ENCODE measurements at places on chromosomes 4 and X. TPM values are rescaled to one million over a fixed set of nuclear protein-coding genes. Genes with fewer than 3 reads are reported as not detected.

Gene TMPRSS11E
- total RNA-seq: 0.41 TPM

Gene SRPX
- 60.1 TPM for total RNA-seq

Gene C1QTNF7
- total RNA-seq: not detected

Gene SMR3B
- total RNA-seq: not detected

Gene NWD2
- total RNA-seq: not detected

Gene NSG1
- 10.6 TPM for total RNA-seq

Gene FAT1
- total RNA-seq: 590 TPM

GRCh38 chrX:121671649-121672048 is 624.2 kb downstream of the GLUD2 start:
- no peak for DNase-seq

DNA sequence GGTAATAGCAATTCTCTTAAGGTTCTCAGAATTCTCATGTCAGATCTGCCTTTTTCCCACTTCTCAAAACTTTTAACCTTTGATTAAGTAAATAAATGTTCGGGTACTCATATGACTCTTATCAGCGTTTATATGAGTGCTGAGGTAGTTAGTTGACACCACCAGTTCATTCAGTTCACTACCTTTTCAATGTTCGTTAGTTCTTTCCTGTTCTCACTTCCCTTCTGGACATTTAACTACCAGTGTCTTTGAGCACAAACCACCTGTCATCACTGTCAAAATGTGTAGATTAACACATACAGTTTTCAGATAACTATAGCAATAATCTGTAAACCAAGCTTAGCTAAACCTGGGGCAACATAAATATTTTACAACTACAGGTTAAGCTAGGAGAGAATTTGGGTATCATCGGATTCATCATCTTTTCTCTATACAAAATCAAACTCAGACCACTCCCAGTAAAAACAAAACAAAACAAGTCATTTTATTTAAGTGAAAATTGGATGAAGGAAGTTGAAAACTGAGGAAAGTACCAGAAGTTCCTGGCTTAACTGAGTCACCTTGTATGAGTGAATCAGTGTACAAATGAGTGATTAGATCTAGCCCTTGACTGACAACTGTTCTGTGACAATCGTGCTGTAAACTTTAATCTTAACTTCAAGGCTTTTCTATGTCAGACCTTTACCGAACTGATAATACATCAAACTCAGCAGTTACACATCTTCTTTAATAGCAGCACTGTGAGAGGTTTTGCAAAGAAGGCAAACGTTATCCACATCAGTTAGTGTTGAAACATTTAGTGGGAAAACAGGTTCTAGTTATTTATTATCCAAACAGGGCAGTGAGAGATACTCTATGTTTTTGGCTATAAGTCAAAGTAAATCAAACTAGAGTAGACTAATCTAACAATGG is 41.9 kb downstream of the ARHGEF38 start:
- DNase-seq: no peak

DNA sequence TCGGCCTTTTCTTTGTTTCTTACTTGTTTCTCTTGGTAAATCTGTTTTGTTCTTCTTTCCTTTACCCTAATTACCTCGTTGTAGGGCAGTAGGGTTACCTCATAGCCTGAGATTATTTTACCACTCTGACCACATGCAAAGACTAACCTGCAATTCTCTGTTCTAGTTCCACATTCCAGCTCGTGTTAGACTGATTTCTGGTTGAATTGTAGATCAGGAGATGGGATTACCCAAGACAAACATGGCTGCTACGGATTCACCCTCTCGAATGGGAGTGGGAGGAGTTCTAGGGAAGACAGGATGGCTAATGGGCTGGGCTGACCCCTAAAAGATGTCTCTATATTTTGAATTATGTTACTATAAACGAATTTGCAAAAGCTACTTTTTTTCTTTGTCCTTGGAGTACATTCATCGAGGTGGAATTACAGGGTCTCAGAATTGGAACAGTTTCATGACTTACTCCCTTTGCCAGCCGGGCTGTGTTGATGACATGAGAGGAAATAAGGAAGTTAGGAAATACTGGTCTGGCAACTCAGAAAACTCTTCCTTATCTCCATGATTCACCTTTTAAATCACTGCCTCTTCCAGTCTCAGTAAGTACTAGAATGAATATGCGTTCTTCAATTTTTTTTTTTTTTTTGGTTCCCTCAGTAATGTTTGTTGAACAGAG is 36.7 kb upstream of the FBXW7 start:
- peak; percentile 68 for DNase-seq

GRCh38 chr4:21092531-21092930 is 392.3 kb downstream of the PACRGL start:
- no peak for DNase-seq

- DNase-seq: no peak
Observed at GRCh38 chr4:96295143-96295741, 455.3 kb downstream of the PDHA2 start.

DNA sequence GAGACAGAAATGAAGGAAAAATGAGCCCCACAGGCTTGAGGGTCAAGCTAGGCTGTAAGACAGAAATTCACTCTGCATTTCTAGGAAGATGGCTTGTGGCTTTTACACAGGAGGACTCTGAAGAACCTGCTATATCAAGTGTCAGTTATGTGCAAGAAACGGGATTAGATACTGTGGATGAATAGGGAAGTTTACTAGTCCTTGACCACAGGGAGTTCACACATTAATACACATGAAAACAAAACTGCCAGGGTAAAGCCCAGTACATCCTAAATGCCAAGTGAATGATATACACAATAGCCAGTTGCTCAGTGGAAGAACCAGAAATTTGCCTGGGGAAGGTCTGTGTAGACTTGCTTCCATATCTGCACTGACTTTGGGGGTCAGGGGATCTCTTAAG is 53.5 kb downstream of the TMEM131L start:
- no peak for DNase-seq

DNA sequence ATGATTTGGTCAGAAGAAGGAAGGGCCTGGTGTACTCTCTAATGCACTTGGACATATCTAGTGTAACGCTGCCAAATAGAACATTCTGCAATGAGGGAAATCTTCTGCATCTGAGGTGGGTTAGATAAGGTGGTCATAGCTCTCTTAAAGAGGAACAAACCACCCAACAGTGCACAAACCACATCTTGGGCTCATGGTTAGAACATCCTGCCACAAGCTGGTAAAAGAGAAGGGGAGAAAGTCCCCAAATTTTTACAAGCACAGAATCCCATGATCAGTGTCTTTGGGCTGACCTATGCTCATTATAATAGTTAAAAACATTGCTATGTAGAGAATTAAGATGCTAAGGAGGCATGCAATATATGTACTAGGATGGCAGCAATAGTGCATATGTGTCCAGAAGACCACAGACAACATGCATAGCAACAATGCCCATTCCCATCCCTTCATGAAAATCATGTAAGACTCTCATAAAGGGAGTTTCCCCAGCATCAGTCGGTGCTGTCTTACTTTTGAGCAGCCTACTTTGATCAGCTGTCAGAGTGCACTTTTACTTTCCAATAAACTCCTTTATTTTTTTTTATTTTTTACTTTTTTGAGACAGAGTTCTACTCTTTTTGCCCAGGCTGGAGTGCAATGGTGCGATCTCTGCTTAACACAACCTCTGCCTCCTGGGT is 99.7 kb upstream of the SLC7A11 start:
- no peak for DNase-seq

Data from astrocyte (in vitro differentiated cells and primary cell).